A549 (cell line): ENCODE measurements at places on chromosomes 13 and 19.
A peak's percentile ranks its signal among the peaks of the same experiment; 100 is the strongest.

GRCh38 chr13:79681069-79681468 lies 200.1 kb downstream of the NDFIP2 start:
- no peak for DNase-seq

- DNase-seq, result no peak
Measured at GRCh38 chr19:8324186-8325050, 3.1 kb downstream of the RPS28 start.

GRCh38 chr13:76654263-76654662 lies 231.9 kb downstream of the KCTD12 start:
- no peak for DNase-seq

GRCh38 chr13:50574731-50575130 lies 268.8 kb downstream of the DLEU7 start:
- DNase-seq, result no peak

DNA sequence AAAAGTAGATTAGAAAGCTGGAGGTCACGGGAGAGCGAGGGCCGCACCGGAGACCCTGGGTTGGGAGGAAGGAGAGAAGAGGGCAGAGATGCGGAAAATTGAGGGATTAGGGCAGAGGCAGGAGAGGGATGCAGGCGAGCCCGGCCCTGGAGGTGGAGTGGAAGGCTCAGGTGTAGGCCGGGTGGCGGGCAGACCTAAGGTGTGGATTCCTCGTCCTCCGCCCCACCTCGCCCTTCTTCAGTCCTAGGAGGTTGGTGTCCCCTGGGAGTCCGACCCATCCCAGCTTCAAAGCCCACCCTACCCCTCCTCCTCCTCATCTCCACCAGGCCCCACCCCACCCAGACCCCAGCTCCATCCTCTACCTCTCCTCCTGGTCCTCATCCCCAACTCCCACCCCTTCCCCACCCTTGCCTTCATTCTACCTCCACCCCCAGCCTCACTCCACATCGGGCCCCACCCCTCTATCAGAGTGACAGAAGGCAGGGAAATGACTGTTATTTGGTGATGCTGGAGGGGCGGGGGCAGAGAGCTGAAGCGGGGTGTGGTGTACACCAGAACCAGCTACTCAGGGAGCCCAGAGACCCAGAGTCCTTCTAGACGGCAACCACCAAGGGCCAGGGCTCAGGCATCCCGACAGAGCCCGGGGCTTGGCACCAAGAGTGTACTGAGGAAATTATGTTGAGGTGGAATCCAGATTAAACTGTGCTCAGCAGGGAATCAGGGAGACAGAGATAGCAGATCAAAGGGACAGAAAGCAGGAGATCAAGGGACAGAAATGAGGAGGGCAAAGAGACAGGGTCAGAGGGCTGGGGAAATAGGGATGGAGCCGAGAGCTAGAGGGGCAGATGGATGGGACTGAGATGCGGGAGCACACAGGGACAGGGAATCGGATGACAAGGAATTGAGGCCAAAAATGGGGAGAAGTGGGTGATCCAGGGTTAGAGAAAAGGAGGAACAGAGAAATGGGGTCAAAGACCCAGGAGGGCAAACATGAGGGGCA lies 6.4 kb downstream of the ERFL start:
- no peak for DNase-seq

GRCh38 chr19:28028881-28029444 lies 1184.0 kb downstream of the UQCRFS1 start:
- no peak for DNase-seq

DNA sequence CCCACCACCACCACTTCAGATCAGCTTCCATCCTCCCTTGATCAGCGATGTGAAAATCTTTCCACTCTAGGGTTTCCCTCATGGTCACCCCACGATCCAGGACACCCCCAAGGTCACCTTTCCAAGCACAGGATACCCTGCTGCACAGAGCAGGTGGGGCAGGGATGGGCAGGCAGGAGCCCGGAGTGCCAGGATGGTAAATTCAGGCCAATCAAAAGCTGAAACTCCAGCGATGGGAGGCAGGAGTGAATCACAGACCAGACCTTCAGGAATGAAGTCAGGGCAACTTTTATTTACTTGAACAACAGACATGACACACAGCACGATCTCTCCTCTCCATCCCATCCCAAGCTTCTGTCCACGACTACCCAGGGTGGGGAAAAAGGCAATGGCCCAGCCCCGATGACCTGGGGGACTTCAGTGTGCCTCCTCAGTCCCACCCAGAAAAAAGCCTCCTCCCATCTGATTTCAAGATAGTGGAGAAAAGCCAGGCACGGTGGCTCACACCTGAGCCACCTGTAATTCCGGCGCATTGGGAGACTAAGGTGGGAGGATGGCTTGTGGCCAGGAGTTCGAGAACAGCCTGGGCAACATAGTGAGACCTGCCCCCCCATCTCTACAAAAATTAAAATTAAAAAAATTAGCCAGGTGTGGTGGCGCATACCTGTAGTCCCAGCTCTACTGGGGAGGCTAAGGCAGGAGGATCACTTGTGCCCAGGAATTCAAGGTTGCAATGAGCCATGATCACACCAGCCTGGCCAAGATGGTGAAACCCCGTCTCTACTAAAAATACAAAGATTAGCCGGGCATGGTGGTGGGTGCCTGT lies 39.2 kb downstream of the ZSWIM4 start:
- peak; percentile 87 for DNase-seq

DNA sequence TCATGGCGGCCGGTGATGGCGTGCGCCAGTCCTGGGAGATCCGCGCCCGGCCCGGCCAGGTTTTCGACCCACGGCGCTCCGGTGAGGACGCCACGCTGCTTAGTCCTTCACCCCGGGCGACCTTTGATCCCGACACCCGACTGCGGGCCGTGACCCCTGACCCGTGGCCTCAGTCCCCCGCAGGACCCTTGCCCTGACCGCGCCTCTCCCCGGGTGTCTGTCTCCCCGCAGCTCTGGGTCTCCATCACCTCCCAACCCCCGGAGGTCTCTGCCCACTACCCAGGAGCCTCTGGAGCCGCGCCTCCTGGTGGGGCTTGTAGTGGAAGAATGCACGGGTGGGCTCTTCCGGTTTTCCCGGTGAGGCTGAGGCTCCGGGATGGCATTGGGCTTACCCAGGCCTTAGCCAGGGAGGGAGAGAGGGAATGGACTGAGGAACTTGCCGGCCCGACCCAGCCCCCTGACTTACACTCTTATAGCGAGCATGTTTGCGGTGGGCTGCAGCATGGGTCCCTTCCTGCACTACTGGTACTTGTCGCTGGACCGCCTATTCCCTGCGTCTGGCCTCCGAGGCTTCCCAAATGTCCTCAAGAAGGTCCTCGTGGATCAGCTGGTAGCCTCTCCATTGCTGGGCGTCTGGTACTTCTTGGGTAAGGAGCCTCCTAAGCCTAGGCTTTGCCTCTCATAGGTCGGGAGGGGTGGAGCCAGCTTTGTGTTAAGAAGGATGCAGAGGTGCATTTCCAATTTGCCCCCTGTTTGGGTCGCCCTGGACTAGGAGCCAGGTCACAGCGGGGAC lies 566 bp downstream of the MPV17L2 start:
- DNase-seq, result no peak
